ENCODE measurements at places on chromosomes 12 and 14. TPM values are rescaled to one million over a fixed set of nuclear protein-coding genes. Genes with fewer than 3 reads are reported as not detected.

SIX1 gene
- total RNA-seq, result 0.14 TPM

GRCh38 chr12:112304436-112304835 lies 77.8 kb downstream of the HECTD4 start:
- no peak overlapping the region for H3K27ac ChIP-seq
- H3K27me3 ChIP-seq, result no peaks in the 10 kb centered on the region
- peaks cover 49% of the 10 kb centered on the region for H3K36me3 ChIP-seq
- no peak for DNase-seq
- peaks cover 6% of the 10 kb centered on the region for H3K4me1 ChIP-seq
- H3K4me3 ChIP-seq, result no peak overlapping the region

DNA sequence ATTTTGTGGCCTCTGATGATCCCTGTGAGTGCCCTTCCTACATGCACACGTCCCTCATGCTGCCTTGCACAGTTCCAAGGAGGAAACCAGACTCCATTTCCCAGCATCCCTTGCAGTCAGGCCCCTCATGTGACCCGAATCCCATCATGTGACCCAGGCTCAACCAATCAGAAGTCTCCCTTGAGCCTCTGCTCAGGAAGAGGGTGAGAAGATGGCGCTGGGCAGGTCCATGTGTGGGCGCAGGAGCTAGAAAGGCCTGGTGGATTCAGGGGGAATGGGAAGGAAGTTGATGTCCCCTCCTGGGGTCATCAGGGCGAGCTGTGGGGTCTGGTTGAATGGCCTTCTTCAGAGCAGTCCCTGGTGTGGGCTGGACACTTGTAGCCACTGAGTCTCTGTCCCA lies 240.5 kb downstream of the ADGRD1 start:
- H3K27me3 ChIP-seq, result no peaks in the 10 kb centered on the region
- H3K27ac ChIP-seq, result no peak overlapping the region
- no peak overlapping the region for H3K4me3 ChIP-seq
- peak; percentile 30 for DNase-seq

DNA sequence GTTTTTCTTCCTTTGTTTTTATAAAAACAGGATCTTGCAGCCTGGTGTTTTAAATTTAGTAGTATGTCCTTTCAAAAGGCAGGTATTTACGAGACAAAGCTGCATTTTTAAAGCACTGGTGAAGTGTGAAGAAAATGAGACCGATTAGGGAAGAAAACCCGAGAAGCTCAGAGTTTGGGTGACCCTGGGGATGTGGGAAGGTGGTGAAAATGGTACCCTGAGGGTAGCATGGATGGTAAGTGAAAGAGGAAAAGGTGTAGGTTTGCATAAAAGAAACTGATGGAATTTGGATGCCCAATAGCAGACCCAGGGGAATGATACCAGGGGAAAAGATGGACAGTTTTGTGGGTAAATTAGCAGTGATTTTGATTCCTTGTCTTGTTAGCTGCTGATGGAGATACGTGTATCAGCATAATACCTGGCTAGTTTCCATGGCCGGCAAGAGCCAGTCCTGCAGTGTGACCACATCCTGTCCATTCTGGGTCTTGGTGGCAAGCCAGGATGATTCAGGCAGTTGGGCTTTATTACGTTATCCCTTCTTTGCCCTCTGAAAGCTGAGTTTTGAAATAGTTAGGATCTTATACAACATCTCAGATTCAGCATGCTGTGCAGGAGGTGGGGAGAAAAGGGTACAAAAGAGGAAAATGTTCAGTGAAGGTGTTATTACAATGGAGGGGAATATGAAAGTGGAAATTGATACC lies 8.9 kb downstream of the BICD1 start:
- no peak overlapping the region for H3K27ac ChIP-seq
- no peaks in the 10 kb centered on the region for H3K36me3 ChIP-seq
- peak; percentile 67 for DNase-seq
- no peaks in the 10 kb centered on the region for H3K27me3 ChIP-seq

KRT82 gene
- not detected for total RNA-seq

ASIC1 gene
- total RNA-seq, result 0.35 TPM

GRCh38 chr12:27233814-27234213 lies 10.3 kb upstream of the STK38L start:
- DNase-seq, result no peak
- no peaks in the 10 kb centered on the region for H3K27me3 ChIP-seq
- no peak overlapping the region for H3K27ac ChIP-seq
- no peaks in the 10 kb centered on the region for H3K36me3 ChIP-seq
- no peaks in the 10 kb centered on the region for H3K4me1 ChIP-seq

- no peak for DNase-seq
- H3K36me3 ChIP-seq, result no peaks in the 10 kb centered on the region
- no peaks in the 10 kb centered on the region for H3K27me3 ChIP-seq
- no peak overlapping the region for H3K27ac ChIP-seq
These were observed 112.5 kb upstream of the FLRT2 start for GRCh38 chr14:85417396-85417795.

DNA sequence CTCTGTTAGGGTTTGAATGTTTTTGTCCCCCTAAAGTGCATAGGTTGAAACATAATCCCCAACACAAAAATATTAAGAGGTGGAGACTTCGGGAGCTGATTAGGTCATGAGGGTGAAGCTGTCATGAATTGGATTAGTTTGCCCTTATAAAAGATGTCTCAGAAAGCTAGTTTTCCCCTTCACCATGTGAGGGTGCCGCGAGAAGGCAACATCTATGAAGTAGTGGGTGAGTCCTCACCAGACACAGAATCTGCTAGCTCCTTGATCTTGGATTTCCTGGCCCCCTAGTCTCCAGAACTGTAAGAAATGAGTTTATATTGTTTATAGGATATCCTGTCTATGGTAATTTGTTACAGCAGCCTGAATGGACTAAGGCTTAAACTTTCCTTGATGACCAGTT lies 301.5 kb upstream of the ATP2B1 start:
- no peaks in the 10 kb centered on the region for H3K36me3 ChIP-seq
- no peak overlapping the region for H3K4me3 ChIP-seq
- no peaks in the 10 kb centered on the region for H3K4me1 ChIP-seq
- no peaks in the 10 kb centered on the region for H3K27me3 ChIP-seq
- no peak overlapping the region for H3K27ac ChIP-seq

DNA sequence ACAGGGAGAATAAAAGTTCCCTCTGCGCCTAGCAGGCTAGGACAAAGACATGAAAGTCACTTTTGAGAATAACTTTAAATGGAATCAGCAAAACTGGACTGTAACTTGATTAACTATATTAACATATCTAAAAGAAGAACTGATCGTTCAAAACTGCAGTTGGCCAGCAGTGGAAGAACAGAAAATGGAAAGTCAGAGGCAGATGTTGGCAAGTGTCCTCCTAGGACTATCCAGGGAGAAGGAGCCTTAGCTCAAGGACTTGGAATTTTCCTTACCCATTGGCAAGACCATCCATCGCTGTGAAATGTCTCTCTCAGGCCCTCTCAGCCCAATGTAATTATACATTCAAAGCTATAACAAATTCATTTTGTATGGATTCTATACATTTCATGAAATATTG lies 419.7 kb downstream of the ATP23 start:
- H3K27me3 ChIP-seq, result no peaks in the 10 kb centered on the region
- H3K4me3 ChIP-seq, result no peak overlapping the region
- no peaks in the 10 kb centered on the region for H3K36me3 ChIP-seq
- DNase-seq, result no peak

DNA sequence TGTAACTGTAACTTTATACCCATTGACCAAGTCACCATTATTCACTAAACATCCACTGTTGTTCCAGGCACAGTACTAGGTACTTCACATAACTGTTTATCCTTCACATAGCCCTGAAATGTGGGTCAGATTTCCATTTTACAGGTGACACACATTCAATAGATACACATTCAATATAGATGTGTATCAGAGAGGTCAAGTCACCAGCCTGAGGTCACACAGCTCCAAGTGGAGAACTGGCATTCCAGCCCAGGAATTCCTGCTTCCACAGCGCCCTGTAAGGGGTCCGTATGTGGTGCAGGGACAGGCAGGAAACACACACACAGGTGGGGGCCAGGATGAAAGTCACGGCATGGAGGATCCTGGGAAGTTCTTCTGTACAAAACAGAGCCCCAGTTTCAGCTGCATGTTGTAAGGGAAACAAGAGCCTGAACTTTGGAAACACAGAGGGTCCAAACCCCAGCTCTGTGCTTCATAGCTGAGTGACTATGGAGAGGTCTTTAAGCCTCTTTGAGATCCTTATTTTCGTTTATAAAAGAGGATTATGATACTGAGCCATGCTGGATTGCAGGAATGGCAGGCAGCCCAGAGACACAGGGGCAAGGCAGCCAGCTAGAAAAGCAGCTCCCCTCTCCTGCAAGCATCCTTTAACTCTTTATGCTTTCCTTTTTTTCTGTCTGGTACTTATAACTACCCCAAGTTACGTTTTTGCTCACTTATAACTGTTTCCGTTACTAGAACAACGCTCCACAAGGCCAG lies 50.3 kb upstream of the DICER1 start:
- H3K4me1 ChIP-seq, result no peaks in the 10 kb centered on the region
- peaks cover 11% of the 10 kb centered on the region for H3K36me3 ChIP-seq
- peaks cover 4% of the 10 kb centered on the region for H3K27me3 ChIP-seq
- no peak overlapping the region for H3K27ac ChIP-seq

GRCh38 chr14:79732911-79733655 lies 478.2 kb downstream of the DIO2 start:
- no peaks in the 10 kb centered on the region for H3K27me3 ChIP-seq
- H3K4me1 ChIP-seq, result no peaks in the 10 kb centered on the region
- H3K27ac ChIP-seq, result no peak overlapping the region
- DNase-seq, result no peak
- H3K36me3 ChIP-seq, result no peaks in the 10 kb centered on the region

RERGL gene
- 0.72 TPM for total RNA-seq

PLBD1 gene
- total RNA-seq, result 49.3 TPM

All from upper lobe of right lung (tissue), 1 donor.